Foreskin melanocyte (primary cell): ENCODE measurements at places on chromosomes 16 and 17.

DNA sequence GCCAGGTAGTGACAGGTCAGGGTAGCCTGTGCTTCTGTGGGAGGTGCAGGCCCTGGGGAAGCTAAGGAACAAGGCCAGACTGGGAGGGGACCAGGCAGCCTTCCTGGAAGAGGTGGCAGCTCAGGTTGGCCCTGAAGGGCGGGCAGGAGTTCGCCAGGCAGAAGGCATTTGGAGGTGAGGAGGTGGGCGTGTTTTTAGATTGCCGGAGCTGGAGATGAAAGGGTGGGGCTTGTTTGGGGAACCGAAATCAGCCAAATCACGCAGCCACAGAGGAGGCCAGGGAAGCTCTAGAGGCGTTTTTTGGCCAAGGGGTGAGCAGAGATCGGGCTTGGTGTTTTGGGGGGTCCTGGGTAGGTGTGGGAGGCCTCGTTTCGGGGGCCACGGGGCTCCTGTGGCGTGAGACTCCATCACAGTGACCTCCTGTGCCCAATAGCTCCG lies 7.6 kb downstream of the ADCY7 start:
- DNase-seq: no peak

DNA sequence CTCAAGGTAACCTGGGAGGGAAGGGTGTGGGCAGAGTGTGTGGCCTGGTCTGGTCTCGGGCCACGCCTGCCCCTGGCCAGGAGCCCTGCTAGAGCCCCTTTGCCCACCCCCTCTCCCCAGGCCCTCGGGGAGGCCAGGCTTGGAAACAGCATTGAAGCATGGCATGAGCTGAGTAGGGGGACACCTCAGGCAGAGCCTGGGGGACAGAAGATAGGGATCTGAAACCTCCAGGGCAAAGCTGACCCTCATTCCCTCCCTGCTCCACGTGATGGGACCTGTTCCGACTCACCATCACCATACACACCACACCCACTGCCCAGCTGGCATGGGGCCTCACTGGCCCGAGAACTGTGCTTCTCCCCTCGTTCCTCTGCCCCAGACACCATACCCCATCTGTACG lies 2.5 kb downstream of the RFNG start:
- no peak for DNase-seq

- no peak for DNase-seq
Observed at GRCh38 chr16:57127836-57128235, 35.5 kb downstream of the CPNE2 start.

DNA sequence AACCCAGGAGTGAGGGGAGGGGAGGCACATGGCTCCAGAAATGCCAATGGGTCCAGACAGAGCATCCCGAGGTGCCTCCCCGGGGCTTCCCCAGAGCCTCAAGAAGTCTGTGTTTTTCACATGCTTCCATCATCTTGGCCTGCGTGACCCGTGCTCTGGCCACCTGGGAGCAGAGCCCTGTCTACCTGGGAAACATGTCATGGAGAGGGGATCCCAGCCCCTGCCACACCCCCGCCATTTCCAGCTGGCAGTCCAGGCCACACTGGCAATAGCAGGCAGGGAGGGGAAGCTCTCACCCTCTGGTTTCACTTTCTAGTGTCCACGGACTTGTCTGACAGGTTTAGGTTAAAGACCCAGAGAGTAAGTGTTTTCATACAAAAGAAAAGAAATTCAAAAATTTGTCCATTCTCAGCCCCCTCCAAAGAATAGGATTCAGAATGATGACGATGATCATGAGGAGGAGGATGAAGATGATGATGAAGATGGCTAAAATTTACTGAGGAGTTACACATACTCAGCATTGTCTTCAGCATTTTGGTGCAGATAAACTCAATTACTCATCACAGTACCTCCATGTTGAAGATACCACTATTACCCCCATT lies 9.0 kb downstream of the SMIM5 start:
- no peak for DNase-seq

DNA sequence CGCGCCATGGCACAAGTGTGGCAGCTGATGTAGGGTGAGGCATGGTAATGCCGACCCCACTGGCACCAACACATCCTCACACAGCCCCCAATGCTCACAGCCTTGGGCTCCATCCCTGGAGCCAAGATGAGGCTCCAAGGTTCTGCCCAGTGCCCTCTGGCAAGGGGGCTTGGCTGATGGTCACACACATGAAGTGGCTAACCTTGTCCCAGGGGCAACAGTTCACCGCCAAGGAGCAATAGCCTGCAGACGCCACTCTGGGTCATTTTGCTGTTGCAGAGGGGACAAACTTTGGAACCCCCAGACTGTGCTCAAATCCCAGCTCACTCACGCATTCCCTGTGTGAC lies 26.8 kb downstream of the TNFRSF13B start:
- no peak for DNase-seq

DNA sequence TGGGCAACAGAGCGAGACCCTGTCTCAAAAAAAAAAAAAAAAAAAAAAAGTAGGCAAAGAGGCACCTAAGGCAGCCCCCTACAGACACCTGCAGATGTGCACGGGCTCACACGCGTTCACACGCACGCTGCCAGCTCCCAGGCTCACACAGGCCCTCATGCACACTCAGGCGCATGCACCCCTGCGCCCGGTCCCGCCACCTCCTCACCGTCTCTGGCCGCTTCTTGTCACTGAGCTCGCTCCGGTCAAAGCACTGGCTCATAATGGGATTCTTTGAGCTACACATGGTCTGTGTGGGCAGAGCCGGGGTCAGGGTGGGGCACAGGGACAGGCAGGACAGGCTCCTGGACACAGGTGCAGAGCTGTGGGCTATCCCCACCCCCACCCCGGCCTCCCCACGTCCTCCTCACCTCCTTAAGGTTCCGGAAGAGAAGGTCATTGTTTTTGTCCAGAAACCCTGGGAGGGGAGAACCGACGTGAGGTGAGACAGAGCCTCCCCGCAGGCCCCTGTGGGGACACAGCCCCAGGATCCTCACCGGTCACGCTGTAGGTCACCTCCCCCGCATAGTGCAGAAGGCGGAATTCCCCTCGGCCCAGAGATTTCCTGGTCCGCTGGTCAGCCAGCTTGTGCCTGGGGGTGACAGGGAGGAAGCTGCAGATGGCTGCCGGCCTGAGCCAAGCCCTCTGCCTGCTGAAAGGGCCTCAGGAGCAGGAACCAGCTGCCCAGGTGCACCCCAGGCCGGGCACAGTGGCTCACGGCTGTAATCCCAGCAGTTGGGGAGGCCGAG lies 17.9 kb downstream of the MYO1C start:
- no peak for DNase-seq

- no peak for DNase-seq
Observed at GRCh38 chr16:3859889-3860288, 20.6 kb downstream of the CREBBP start.

- no peak for DNase-seq
Observed at GRCh38 chr16:81710596-81710995, 68.5 kb upstream of the PLCG2 start.

- no peak for DNase-seq
Observed at GRCh38 chr16:29815032-29815721, 775 bp upstream of the PAGR1 start.

- peak; percentile 89 for DNase-seq
Observed at GRCh38 chr16:52078716-52079655, 468.0 kb downstream of the TOX3 start.

DNA sequence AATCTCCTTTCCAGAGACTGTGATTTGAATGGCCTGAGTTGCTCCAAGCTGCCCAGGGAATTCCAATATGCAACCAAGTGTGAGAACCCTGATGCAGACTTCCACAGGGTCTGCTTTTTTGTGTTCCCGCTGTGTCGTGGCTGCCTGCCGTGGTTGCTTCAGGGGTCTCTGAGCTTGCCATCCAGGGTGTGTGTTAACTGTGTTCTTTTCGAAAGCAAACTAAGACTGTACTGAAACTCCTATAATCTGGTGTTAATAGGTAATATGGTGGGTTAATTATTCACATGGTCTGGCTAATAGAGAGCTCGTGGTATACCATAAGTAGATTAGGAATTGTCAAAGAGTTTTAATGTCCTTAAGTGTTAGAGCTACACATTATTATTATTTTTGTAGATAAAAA lies 20.7 kb downstream of the UBN1 start:
- DNase-seq: no peak

DNA sequence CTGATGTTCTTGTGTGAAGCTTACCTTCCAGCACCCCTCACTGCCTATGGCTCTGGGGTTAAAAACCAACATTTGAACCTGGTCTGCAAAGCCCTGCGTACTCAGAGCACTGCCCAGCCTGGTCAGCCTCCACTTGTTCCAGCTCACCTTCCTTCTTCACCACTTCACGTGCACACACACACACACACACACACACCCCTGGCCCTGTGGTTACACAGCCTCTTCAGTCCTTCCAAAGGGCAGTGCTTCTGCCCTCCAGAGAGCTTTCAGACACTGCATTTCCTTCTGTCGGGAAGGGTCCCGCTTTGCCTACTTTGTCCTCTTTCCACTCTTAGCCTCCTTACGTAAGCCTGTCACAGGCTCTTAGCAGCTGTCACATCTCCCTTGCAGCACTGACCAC lies 9.6 kb upstream of the TMEM220 start:
- no peak for DNase-seq

GRCh38 chr17:27157898-27158297 lies 136.0 kb upstream of the WSB1 start:
- DNase-seq: no peak

GRCh38 chr17:72219824-72220493 lies 99.1 kb downstream of the SOX9 start:
- DNase-seq: no peak

- no peak for DNase-seq
Observed at GRCh38 chr16:49599704-49600103, 226.1 kb downstream of the C16orf78 start.

GRCh38 chr16:28189245-28189644 lies 22.5 kb downstream of the XPO6 start:
- DNase-seq: no peak

DNA sequence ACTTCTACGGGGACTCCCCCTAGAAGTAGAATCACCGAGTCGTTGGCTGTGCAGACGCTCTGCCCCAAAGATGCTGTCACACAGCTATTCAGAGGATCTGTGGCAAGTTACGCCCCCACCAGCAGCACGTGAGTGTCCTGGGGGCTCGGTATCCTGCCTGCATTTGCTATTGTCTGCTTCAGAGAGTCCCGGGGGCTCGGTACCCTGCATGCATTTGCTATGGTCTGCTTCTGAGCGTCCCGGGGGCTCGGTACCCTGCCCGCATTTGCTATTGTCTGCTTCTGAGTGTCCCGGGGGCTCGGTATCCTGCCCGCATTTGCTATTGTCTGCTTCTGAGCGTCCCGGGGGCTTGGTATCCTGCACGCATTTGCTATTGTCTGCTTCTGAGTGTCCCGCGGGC lies 23.8 kb upstream of the ZNF469 start:
- DNase-seq: no peak

- DNase-seq: no peak
Observed at GRCh38 chr17:57075785-57076184, 9.3 kb upstream of the AKAP1 start.

GRCh38 chr16:942436-943060 lies 28.2 kb downstream of the LMF1 start:
- no peak for DNase-seq

GRCh38 chr16:23597003-23597756 lies 1.1 kb upstream of the NDUFAB1 start:
- peak; percentile 55 for DNase-seq

DNA sequence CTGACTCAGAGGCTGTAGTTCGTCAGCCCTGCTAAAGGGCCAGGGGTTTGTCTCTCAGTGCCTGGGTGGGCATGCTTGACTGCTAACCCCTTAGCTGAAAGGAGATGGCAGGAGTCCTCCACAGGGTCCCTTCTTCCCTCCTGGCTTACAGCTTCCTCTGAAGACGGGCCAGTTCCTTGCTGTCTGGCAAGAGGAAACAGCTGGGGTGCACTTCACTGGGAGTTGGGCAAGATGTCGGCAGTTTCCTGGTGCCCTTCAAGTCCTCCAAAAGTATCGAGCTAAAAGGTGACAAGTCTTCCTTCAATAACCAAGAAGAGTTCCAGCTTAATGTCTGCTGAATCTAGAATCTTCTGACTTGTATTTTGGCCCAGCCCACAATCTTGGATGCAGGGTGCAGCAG lies 23.4 kb downstream of the NUP85 start:
- no peak for DNase-seq

GRCh38 chr17:36463916-36464764 lies 22.3 kb upstream of the ZNHIT3 start:
- peak; percentile 64 for DNase-seq

DNA sequence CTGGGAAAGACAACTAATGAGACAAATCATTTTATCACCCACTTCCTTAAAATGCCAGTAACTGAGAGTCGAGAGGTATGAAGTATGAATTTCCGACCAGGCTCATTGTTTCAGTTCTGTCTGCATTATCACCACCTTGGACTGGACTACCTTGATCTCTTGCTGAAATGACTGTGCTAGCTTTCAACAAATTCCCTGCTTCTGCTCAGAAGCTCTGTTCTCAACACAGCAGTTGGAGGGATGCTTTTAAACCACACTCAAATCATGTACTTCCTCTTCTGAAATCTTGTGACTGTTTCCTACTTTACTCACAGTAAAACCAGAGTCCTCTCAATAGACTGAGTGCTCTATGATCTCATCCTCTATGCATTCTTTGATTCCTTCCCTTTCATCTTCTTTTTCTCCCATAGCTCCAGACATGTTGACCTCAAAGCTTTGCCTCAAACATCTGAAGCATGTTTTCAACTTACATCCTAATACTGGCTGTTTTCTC lies 195.8 kb downstream of the KCNJ2 start:
- DNase-seq: peak; percentile 78

DNA sequence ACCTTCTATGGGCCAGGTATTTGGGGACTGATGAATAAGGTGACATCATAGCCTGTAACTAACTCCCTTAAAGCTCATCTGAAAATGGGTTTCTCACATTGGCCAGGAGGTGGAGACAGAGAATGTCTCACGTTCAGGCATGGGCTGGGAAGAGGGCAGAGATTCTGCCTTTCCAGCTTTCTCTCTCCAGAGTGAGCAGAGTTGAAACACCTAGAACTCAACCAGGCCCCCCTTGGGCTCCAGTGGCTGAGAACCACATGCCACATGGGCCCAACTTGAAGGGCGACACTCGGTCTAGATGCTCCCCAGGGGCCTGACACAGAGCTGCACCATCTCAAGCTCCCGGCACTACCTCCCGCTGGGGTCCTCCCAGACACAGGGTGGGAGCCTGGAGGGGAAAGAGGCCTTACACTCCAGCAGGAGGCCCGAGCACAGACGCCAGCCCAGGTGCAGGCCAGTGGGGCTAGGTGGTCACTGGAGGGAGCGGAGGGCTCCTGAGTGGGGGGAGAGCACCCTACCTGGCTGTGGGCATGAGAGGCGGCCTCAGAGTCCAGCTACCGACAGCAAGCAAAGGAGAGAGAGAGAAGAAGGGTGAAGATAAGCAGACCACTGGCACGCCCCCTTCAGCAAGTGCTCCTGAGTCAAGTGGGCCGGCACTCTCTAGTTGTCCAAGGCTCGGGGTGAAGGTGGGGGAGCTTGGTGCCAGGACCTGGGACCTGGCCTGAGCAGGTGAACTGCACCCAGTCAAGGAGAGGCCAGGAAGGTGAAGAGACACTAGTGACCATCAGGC lies 55.9 kb downstream of the MYO18A start:
- DNase-seq: peak; percentile 46

GRCh38 chr16:10850478-10850850 lies 26.5 kb upstream of the CIITA start:
- DNase-seq: no peak

- DNase-seq: no peak
Observed at GRCh38 chr17:30273373-30273772, 18.4 kb downstream of the BLMH start.

- DNase-seq: no peak
Observed at GRCh38 chr17:78715876-78716275, 66.2 kb downstream of the CYTH1 start.

GRCh38 chr17:82536512-82537201 lies 17.1 kb downstream of the FOXK2 start:
- no peak for DNase-seq

- DNase-seq: peak; percentile 55
Observed at GRCh38 chr16:50665128-50665878, 15.8 kb downstream of the SNX20 start.

GRCh38 chr17:31355935-31356334 lies 34.5 kb upstream of the EVI2A start:
- no peak for DNase-seq
